ENCODE measurements at places on chromosomes 12 and 14.

- DNase-seq: no peak
These were observed 45.4 kb upstream of the NR2C1 start for GRCh38 chr12:95118788-95119179.

DNA sequence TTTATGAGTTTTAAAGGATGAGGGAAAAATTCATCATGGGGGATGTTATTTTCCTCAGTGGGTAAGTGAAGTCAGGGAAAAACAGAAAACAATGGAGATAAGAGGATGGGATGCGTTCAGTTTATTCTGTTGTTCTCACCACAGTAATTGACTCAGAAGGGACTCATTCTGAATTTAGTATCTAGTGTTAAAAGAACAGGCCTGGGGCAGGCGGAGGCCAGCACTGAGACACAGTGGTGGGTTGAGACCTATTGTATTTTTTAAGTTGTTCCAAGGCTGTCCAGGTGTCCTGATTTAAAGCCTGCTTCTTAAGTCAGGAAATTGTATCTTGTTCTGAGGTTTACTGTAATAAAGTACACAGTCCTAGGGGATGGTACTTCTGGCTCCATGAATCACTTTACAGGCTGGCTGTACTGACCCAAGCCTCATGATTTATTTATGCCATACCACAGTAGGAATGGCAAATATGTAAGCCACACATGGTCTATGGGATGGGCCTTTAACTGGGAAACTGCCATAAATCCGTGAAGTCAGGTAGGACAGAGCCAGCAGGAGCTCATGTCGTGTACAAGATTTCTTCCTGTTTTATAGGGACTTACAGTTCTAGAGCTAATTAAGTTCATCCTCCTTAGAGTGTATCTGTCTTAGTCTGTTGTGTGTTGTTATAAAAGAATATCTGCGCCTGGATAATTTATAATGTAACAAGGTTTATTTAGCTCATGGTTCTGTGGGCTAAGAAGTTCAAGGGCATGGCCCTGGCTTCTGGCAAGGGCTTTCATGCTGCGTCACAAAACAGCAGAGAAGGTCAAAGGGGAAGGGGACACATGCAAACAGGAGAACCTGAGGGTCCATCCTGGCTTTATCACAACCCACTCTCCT, 244.1 kb downstream of the FBXL14 start:
- DNase-seq: no peak

- no peak for DNase-seq
These were observed 32.5 kb downstream of the MMP17 start for GRCh38 chr12:131860472-131861260.

GRCh38 chr12:132847363-132848356, 19.0 kb upstream of the GOLGA3 start:
- no peak for DNase-seq
